Body of pancreas (tissue), 4 donors: ENCODE measurements at places on chromosomes 7 and 10.

- no peak for DNase-seq
Observed at GRCh38 chr7:94231305-94231704, 163.4 kb upstream of the COL1A2 start.

GRCh38 chr10:127908106-127908958, 1.4 kb downstream of the PTPRE start:
- no peak for DNase-seq

DNA sequence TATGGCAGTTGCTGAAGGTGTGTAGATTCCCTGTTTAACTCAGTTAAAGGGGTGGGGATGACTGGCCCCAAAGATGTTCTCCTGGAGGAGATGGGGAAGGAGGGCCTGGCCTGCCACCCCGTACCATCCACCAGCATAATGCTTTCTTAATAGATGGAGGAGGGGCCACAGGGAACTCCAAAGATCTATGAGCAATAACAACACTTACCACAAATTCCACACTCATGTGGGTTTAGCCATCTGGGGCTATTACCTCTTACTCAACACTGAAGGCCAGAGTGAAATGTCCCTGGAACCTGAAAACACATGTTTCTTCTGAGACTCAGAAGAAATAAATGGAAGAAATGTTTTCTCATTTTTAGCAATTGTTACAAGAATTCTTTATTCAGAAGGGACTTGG, 259.0 kb downstream of the CXCL12 start:
- no peak for DNase-seq

GRCh38 chr7:138729444-138729843, 28.3 kb upstream of the SVOPL start:
- no peak for DNase-seq

DNA sequence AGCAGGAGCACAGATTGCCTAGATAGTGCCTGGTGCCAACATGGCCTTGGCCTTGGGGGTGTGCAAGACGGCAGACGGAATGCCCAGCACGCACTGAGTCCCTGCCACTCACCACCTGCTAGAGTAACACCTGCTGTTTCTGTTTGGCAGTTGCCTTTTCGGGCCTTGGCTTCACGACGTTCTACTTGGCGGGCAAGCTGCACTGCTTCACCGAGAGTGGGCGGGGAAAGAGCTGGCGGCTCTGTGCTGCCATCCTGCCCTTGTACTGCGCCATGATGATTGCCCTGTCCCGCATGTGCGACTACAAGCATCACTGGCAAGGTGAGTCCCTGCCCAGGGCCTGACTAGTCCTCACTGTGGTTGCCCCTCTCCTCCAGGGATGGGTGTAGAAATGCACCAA, 118.0 kb downstream of the PLPP4 start:
- no peak for DNase-seq

DNA sequence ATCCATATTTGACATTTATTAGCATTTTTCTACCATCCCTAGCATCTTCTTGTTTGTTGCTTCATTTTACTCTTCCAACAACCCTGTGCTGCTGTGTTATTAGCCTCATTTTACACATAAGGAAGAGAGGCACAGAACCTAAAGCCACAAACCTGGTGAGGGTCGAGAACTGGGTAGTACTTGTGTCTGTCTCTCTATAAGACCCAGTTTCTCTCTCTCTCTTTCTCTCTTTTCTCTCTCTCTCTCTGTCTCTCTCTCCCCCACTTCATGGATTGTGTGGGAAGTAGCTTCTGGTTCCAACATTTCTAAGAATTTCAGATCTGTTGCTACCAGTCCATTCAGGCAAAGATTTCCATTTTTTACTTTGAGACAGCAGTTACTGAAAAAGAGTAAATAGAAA, 1.4 kb upstream of the FRA10AC1 start:
- no peak for DNase-seq

- no peak for DNase-seq
Observed at GRCh38 chr10:34776090-34776690, 38.9 kb downstream of the PARD3 start.

DNA sequence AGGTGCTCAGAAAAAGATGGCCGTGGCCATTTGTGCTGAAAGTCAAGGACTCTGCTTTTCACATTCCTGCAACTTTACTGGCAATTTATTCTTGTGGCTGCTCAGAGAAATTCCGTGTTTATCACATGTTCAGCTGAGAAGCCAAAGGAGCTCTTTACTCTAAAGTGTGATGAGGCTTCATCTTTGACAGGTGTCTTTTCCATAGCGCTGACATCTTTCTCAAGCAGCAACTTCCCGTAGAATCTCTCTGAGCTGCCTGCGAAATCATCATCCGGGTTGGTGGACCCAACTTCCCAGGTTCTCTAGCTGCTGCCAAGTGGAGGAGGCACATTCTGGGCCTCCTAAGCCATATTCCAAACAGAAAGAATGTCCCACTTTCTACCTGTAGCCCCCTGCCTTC, 16.9 kb upstream of the NPS start:
- DNase-seq, result no peak

DNA sequence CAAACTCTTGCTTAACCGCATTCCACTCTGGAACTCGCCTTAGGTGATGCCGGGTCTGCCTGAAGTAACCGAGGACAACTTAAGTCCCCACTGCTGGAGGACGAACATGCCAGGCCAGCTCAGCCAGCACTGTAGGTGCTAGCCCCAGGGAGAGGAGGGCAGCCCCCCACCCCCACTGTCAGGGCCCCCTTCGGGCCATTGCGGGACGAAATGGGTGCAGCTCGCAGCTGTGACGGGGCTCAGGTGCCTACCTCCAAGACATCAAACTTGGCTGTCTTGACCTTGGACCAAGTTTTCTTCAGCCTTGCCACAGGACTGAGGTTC, 60.4 kb downstream of the CSGALNACT2 start:
- no peak for DNase-seq

- DNase-seq, result no peak
Observed at GRCh38 chr10:70673043-70673928, 980 bp downstream of the ADAMTS14 start.

DNA sequence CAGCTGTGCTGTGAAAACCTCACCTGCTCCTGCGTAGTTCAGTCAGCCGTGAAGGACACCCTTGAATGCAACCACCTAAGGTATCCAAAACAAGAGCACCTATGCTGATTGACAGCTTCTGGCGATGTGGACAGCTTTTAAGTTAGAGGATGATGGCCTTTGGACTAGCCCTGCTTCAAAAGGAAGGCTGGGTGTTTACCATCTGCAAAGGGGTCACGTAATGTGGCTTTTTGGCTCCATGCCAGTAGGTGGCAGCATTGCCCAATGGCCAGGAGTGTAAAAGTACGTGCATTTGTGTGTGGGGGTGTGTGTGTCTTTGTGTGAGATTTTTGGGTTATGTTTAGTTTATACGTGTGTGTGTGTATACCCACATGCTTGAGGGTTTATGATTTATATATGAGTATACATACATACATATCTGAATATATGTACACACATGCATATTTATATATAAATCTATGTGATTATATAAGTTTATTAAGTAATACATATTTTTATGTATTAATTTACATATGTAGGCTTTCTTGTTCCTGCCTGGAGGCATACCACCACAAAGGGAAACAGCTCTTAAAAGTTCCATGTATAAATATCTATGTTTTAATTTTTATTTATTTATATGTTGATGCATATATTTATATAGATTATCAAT, 236.3 kb upstream of the ANKRD30A start:
- peak; percentile 20 for DNase-seq

DNA sequence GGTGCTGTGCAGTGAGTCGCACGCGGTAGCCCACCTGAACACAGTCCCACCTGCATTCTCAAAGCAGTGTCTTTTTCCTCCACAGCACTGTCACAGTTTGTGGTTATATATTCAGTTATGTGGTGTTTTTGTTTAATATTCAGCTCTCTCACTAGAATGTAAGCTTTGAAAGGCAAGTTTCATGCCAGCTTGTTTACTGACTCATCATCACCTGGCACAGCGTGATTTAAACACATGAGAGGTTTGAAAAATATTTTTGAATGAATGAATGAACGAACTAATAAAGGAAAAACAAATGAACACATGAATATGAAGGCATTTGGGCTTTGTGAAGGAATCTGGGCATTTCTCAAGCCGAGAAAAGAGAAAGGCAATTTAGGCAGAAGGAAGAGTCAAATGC, 51.9 kb upstream of the TM9SF3 start:
- DNase-seq, result no peak

GRCh38 chr7:2109936-2110609, 122.7 kb downstream of the MAD1L1 start:
- DNase-seq, result peak; percentile 25

- DNase-seq, result no peak
Observed at GRCh38 chr10:94065787-94066186, 72.1 kb downstream of the PLCE1 start.

- no peak for DNase-seq
Observed at GRCh38 chr7:158607563-158607962, 19.9 kb upstream of the PTPRN2 start.

DNA sequence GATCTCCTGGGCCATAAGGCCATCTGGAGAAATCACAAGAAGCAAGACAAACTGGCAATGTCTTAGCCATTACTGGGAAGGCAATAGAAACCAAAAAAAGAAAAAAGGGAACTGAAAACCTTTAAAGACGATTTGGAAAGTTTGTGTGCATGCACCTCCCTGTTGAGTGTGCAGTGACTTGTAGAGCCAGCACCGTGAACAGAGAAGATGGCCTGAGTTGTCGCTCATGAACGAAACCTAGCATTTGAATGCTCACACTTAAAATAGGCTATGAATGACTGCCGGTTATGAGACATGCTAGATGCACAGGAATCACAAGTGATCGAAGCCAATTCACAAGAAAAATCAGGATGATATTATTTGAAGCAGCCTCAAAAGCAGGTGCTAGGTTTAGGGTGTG, 151.3 kb upstream of the ADO start:
- DNase-seq, result no peak

DNA sequence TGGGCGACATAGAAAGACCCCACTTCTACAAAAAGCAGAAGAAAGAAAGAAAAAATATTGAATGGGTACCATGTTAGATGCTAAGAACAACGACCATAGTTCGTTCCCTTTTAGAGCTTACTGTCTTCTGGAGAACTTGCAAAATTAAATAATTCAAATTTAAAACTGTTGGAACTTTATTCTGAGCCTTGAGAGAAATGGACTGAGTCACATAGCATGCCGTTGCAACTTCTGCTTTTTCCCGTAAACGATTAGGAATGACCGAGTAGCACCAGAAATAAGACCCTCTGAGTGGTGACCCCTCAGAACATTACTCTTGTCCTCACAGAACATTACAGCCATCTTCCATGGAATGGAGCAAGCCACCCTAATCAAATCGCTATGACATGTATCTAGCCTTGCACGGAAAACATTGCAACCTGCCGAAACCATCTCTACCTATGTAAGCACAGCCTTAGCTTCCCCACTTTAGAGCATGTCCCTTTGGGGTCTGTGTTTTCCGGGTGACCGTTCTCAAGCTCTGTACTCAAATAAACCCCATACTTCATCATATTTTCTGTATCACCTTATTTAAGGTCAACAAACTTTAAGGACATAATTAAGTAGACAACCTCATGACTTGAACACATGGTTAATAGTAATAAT, 179.1 kb downstream of the PRKCQ start:
- no peak for DNase-seq

GRCh38 chr7:131670406-131670805, 114.0 kb upstream of the PODXL start:
- DNase-seq, result no peak

DNA sequence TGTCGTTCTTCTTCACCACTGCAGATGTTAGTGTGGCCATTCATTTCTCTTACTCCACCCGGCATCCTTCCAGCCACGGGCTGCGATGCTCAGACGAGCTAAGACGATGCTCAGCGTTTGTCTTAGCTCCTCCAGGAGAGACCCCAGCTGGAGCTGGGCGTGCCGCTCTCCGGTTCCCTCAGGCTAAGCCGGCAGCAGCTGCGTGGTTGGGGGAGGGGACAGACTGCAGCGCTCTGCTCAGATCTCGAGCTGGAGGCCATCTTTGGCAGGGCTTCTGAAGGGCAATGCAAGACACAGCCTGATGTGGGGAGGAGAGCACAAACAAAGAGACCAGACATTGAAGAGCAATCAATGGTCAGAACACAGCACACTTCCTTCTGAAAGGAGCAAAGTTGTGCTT, 4.8 kb downstream of the INA start:
- no peak for DNase-seq

- DNase-seq, result no peak
Observed at GRCh38 chr10:130389906-130390305, 253.7 kb downstream of the GLRX3 start.

DNA sequence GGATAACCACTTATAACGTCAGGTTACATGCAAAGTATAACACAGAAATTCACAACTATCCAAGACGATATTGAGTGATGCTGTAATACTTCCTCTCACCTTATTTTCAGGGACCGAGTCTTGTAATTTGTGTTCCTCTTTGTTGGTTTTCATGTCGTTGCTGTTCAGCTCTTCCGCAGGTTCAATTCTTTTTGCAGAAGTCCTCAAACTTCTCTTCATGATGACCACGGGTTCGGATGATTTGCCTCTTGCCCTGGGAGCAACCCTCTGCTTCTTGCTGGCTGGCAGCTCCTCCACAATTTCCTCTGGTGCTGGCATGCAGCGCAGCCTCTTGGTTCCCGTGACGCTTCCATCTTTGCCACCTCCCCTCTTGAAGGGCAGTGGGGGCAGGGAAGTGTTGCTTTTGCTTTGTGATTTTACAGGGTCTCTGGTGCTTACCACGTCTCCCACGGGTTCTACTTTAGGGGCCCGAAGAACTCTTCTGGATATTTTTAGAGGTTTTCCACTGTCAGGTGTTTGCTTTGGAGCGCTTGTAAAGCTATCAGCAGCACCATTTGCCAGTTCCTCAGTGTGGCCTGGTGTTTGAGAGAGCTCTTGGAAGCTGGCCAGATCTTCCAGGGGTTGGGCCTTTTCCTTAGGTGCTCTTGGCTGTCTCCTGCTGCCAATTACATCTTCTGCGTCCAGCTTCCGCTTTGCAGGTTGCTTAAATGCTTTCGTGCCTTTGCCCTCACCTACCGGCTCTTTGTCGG, 23.6 kb downstream of the MKI67 start:
- no peak for DNase-seq

DNA sequence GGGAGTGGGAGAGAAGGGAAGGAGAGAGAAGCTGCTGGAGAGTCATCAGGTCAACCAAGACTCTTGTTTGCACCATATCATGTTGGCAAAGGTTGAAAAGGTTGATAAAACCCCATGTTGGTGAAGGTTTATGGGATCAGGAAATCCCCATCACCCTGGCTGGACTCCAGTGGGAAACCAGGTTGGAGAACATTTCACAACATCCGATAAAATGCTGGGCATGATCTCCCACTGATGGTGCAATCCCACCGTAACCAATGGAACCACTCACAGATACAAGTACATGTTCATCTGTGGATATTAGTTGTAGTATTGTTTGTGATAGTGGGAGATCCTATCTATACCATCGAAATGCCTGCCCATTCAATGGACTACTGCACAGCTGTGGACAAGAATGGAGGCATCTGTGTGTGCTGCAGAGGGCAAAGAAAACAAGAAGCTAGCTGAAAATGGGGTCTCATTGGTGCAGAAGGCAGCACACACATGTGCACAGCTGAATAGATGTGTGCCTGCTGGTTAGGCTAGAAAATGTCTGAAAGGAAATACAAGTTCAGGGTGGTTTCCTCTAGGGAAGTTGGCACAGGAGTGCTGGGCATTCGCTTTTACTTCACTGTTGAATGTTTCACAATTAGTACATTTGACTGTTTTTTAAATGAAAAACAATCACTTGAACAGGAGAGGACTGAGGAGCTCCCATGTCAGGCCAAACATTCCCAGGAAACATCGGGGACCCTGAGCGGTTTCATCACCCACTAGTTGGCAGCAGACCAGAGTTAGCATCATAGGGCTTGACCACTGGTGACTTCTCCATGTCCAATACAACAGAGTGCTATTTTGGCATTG, 80.4 kb upstream of the MGMT start:
- DNase-seq, result no peak

GRCh38 chr7:27846388-27846787, 106.4 kb downstream of the TAX1BP1 start:
- no peak for DNase-seq
